ENCODE measurements at places on chromosomes 3 and 15.

DNA sequence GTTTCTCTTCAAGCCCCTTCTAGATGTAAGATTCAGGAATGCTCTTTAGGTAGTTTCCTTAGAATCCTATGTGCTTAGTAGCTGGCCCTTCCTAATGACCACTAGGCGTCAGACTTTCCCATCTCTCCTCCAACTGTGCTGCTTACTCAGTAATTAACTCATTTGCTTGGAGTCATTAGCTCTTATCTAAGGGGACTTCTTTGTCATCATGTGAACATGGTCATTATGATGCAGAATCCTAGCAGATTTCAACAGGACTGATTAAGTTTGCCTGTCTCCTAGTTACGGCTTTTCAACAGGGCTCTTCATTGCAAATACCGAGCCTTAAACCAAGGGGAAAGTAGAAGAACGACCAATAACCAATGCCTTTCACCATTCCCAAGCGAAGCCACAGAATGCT is 46.4 kb downstream of the GJD2 start:
- peak; percentile 64 for DNase-seq

DNA sequence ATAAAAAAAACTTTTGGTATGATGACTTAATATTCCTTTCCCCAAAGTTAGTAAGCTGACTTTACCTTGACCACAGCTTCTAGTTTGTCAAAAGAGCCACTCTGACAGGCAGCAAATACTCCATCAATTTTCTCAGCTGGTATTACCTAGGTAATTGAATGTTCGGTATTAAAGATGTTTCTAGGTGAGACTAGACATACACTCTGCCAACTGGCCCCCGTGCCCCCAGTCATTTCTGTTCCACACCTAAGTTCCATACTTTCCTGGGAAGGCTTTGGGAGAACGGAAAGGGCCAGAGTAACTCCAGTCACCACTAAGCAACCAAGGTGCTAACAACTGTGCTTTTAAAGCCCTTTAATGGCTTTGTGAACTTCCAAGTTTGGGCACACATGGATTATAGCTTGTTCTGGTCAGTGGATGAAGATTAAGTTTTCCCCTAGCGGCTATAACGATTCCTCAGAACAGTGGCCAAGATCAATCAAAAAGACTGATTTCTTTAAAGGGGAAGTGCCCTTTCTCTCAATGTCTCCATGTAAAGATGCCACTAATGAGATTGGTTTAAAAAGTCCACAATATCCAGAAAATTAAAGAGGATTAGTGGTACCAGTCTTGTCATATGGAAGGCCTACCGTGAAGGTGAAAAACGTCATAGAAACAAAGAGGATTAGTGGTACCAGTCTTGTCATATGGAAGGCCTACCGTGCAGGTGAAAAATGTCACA is 7.0 kb downstream of the EIF4A2 start:
- peak; percentile 56 for DNase-seq

DNA sequence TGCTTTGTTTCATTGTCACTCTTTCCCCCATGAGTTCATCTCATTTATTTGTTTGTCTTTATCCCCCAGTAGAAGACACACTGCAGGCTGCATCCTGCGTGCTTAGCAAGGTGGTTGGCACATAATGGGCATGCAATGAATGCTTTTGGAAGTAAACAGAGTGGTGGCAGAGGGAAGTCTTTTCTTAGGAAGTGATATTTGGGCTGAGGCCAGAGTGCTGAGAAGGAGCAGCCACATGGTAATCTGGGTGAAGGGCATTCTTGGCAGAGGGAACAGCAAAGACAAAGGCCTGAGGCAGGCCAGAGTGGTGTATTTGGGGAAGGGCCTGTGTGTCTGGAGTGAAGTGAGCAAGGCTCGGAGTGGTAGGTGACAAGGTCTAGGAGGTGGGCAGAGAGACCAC is 17.7 kb upstream of the ADAMTS7 start:
- DNase-seq, result no peak

GRCh38 chr3:46449755-46450552 is 14.8 kb downstream of the LTF start:
- DNase-seq, result peak; percentile 15

GRCh38 chr15:70120958-70121623 is 23.4 kb upstream of the TLE3 start:
- no peak for DNase-seq

DNA sequence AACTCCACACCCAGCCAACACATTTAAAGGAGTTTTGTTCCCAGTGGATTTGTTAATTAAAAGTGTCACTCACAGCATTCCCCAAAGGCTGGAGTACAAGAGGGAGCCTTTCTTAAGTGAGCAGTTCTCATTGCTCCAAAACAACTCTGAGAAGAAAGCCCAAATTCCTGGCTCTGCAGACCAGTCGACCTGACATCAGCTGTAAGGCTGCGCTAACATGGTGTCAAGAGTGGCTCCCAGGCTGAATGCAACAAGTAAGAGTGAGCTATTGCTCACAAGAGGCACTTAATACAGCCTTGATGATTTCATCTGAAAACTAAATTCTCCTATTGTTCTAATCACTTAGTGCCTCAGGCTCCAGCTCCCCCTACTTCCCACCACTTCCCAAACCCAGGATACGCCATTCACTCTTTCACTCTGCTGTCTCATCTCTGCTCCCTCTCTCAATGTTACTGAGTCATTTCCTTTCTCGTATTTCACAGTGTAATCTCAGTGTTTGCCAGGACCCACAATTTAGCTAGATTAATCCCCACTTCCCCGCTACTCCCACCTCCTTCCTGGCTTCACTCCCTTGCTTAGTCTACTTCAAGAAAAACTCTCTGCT is 81.8 kb downstream of the WWTR1 start:
- peak; percentile 100 for DNase-seq

DNA sequence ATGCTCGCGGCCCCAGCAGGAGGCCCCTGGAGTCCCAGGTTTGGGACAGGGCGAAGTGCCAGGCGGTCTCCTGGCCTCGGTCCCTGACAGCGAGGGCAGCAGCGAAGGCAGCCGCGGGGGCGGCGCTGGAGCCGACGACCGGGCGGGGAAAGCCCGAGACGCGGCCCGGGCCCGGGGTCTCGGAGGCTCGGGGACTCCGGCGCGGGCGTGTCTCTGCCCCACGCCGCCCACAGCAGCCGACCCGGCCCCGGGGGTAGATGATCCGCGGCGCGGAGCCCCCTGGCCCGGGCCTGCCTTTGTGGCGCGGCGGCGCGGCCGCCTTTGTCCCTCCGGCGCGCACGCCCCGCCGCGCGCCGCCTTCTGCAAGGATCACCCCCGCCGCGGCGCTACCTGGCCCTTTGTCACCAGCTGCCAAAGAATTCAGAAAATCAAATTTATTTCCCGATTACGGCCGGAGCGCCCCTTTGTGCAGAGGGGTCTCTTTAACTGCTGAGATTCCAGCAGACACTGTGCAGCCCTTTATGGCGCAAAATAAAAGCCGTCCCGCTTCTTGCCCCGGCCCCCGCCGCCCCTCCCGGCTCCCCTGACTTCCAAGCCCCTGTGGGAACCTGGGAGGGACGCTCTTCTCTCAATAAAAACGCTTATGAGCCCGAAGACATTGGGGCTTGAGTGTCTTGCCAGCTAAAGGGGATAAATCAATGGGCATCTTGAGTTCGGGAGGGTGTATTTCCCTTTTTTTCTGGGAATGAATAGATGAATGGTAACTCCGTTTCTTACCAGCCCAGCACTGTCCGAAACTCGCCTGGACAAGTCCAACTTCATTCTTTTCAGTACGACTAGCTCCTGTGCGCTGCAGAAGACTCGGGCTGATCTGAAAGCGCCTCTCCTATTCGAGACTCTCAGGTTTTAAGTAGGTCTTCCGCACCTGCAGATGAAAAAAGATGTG is 68.4 kb downstream of the HES1 start:
- peak; percentile 77 for DNase-seq

GRCh38 chr3:161552984-161553560 is 56.5 kb downstream of the OTOL1 start:
- DNase-seq, result no peak

DNA sequence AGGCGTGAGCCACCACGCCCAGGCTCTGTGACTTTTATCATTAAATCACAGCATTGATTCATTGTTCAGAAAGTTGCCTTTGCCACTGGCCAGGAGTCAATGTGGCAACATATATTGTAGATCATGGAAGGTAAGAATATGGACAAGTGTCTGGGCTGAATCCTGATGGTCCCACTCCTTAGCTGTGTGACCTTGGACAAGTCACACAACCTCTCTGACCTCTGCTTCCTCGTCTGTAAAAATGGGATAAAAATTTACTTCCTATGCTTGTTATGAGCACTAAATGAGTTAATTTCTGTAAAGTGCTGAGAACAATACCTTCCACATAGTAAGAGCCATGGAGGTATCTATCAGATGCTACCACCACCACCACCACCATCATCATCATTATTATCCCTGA is 103.5 kb upstream of the RAD18 start:
- no peak for DNase-seq

GRCh38 chr15:72958634-72959033 is 93.6 kb upstream of the NEO1 start:
- DNase-seq, result no peak

GRCh38 chr3:151387432-151387831 is 2.9 kb upstream of the P2RY12 start:
- DNase-seq, result no peak

- peak; percentile 62 for DNase-seq
Observed at GRCh38 chr15:73165844-73166243, 113.6 kb downstream of the NEO1 start.

DNA sequence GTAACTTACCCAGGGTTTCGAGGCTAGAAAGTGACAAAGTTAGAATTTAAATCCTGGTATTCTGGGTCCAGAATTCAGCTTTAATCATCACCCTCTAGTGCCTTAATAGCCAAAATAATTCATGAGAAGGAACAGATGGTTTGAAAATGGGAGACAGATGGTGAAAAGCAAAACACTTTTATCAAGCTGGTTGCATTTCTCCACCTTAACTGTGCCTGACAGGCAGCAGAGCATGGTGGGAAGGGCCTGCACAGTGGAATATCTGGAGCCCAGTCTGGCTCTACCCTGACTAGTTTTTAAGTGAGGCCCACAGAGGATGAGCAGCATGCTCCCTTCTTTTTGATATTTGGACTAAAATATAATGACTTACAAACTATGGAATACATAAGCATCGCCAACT is 35.6 kb upstream of the RASGRP1 start:
- DNase-seq, result no peak

DNA sequence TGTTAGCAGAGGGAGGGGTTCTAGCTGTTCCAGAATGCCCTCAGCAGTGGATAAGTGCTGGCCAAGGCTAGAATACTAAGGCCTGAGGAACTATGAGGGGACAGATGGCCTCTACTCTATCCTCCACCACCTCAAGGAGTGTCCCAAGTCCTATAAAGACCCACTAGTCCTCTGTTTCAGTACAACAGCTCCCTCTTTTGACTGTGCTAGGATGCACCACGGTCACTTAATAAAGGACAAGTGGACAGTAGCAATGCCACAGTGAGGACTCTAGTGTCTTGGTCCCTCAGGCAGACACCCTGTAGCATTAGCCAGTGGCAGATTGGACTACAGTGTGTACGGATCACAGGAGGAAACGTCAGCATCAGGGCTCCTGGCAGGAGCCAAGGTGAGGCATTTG is 171.8 kb upstream of the PROK2 start:
- no peak for DNase-seq

DNA sequence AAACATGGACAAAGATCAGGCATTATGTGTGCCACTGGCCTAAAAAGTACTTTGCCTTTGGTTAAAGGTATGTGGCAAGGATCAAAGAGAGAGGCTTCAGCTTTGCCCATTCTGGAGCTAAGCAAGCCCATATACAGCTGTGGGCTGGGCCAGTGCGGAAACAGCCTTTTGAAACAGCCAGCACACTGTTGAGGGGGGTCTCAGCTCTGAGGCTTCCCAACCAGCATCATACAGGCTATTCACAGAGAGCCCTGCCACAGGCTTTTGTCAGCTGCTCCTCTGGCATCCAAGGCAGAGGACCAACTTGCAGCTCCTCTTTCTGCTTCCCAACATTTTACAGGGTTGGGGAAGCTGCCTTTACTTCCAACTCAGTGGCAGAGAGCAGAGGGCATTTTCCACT is 63.2 kb upstream of the FOXB1 start:
- DNase-seq, result no peak

DNA sequence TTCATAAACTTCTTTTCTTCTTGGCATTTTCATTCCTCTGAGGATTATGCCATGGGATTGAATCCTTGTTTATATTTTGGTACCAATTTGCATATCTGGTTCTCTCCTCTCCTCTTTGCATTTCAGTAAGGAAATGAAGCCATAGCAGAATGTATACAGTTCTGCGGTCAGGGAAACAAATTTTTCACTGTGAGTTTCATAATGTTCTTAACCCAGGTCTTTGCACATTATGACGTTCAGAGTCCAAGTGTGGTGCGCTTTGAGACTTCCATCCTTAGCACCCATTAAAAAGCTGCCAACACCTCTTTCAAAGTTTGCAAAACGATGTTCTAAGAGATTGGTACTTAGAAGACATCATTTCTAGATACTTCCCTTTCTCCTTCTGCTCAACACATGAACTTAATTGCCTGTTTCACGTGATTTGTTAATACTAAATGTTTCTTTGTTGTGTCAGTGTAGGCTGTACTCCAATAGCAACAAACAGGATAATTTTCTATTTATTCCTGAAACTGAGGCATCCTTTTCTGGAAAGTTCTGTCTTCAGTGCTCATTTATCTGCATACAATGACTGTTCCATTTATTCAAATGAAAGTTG is 953.1 kb upstream of the NR2F2 start:
- DNase-seq, result no peak

DNA sequence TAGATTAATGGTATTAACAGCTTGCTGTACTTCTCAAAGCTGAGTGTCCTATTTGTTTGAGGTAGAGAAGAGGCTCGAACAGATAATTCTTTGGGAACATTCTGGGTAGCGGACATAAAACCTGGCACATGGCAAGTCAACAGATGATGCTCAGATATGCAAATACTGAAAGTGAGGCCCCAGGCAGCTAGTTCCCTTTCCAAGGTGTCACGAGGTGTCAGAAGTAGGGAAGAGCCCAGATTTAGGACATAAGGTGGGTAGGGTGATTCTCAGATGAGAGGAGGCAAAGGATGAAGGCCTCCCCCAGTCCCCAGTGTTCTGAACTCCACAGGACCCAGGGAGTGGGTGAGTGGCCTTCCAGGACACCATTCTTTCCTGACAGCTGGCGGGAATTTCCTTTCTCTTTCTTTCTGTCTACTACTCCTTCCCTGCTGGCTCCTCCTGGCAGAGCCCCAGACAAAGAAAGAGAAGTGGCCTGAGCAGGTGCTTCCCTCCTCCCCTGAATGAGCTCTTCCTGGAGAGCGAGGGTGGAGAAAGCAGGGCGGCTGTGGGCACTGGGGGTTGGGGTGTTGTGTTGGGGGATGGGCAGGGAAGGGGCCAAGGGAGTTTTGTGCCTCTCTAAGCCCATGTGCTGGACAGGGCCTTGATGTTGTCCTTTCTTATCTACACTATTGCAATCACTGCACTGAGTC is 87.5 kb downstream of the CORO2B start:
- no peak for DNase-seq

GRCh38 chr15:39074341-39074985 is 506.4 kb upstream of the THBS1 start:
- DNase-seq, result no peak

Data from bronchial epithelial cell (primary cell).